SJSA1 (cell line): ENCODE measurements at places on chromosomes 7 and 10. TPM values are rescaled to one million over a fixed set of nuclear protein-coding genes. Genes with fewer than 3 reads are reported as not detected.

DNA sequence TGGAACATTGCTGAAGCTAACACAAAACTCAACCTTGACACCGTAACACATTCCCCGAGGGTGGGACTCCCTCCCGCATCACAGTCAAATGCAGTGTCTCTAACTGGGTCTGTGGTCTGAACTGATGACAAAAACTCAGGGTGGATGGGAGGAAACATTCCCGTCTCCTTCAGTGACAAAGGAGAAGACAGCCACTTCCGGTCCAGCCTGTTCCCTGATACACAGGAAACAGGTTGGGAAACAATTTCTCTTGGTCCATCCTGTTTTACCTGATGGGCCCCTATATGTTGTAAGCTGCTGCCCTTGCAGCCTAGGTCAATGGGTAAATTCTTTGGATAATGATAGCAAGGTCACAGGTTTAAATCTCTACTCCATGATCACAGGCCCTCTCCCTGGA lies 20.4 kb downstream of the SLC13A4 start:
- H3K4me1 ChIP-seq, result peaks cover 10% of the 10 kb centered on the region
- DNase-seq, result no peak
- no peak overlapping the region for H3K27ac ChIP-seq
- no peaks in the 10 kb centered on the region for H3K27me3 ChIP-seq
- no peak overlapping the region for H3K4me3 ChIP-seq

DNA sequence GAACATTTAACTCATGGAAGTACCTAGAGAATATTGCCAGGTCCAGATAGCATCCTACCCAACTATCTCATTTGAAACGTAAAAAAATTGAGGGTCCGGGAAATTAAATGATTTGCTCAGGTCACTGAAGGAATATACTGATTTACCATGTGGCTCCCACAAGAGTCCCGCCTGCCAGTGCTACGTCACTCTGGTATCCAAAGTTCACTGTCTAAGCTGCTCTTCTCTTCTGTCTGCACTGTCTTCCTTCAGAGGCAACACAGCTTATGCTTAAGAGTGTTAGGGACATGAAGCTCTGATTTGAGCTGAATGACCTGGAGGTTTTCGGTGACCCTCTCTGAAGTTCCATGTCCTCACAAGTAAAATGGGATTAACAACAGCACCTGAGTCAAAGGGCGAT lies 114.6 kb downstream of the PDE1C start:
- no peak overlapping the region for H3K4me3 ChIP-seq
- no peaks in the 10 kb centered on the region for H3K36me3 ChIP-seq
- peaks cover 13% of the 10 kb centered on the region for H3K4me1 ChIP-seq
- no peak for DNase-seq
- H3K27ac ChIP-seq, result no peak overlapping the region
- H3K27me3 ChIP-seq, result no peaks in the 10 kb centered on the region

GRCh38 chr10:43870968-43871439 lies 222.3 kb upstream of the ZNF32 start:
- peak; percentile 32 for DNase-seq
- no peaks in the 10 kb centered on the region for H3K36me3 ChIP-seq
- no peak overlapping the region for H3K27ac ChIP-seq
- H3K4me3 ChIP-seq, result no peak overlapping the region
- H3K27me3 ChIP-seq, result no peaks in the 10 kb centered on the region
- H3K4me1 ChIP-seq, result peaks cover 21% of the 10 kb centered on the region

DNA sequence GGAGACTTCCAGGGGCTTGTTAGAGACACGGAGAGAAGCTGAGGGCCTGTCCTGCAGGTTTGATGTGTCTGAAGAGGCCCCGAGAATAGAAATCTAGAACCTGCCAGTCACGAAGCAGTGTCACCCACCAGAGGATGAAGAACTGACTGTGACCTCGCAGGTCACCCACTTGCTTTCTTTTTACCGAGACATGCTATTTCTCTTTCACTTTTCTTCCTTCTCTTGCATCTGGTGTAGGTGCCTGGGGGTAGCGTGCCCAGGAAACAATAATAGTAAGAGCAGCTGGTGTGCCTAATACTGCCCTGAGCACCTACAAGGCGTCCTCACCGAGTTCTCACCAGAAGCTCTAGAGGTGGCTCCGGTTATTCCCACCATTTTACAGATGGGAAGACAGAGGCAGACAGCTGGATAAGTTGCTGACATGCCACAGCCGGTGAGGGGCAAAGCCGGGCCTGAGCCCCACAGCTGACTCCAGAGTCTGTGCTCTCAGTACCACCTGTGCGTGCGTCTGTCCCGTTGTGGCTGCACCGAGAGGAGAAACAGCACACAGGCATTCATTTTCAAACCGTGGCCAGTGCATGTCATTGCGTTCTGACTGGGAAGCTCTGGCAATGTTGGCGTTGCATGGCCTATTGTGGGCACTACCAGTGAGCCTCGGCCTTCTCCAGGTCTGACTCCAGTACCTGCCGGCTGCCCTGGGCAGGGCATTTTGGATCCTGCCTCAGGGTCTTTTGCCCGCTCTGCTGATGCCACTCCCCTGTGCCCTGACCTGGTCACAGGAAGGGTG lies 7.8 kb downstream of the CHST3 start:
- peaks cover 71% of the 10 kb centered on the region for H3K4me1 ChIP-seq
- no peak for DNase-seq
- H3K27ac ChIP-seq, result no peak overlapping the region
- H3K4me3 ChIP-seq, result no peak overlapping the region
- H3K27me3 ChIP-seq, result no peaks in the 10 kb centered on the region
- peaks cover 20% of the 10 kb centered on the region for H3K36me3 ChIP-seq

GRCh38 chr7:89002981-89003956 lies 207.7 kb upstream of the TEX47 start:
- H3K36me3 ChIP-seq, result no peaks in the 10 kb centered on the region
- no peaks in the 10 kb centered on the region for H3K27me3 ChIP-seq
- peak overlapping the region; percentile 19; the same call in 1 of the 2 replicates for H3K27ac ChIP-seq
- H3K4me3 ChIP-seq, result peak overlapping the region; percentile 20

- no peak for DNase-seq
- no peaks in the 10 kb centered on the region for H3K4me1 ChIP-seq
- no peaks in the 10 kb centered on the region for H3K27me3 ChIP-seq
- H3K27ac ChIP-seq, result no peak overlapping the region
Measured at GRCh38 chr10:127250031-127250430, 53.6 kb upstream of the INSYN2A start.

DNA sequence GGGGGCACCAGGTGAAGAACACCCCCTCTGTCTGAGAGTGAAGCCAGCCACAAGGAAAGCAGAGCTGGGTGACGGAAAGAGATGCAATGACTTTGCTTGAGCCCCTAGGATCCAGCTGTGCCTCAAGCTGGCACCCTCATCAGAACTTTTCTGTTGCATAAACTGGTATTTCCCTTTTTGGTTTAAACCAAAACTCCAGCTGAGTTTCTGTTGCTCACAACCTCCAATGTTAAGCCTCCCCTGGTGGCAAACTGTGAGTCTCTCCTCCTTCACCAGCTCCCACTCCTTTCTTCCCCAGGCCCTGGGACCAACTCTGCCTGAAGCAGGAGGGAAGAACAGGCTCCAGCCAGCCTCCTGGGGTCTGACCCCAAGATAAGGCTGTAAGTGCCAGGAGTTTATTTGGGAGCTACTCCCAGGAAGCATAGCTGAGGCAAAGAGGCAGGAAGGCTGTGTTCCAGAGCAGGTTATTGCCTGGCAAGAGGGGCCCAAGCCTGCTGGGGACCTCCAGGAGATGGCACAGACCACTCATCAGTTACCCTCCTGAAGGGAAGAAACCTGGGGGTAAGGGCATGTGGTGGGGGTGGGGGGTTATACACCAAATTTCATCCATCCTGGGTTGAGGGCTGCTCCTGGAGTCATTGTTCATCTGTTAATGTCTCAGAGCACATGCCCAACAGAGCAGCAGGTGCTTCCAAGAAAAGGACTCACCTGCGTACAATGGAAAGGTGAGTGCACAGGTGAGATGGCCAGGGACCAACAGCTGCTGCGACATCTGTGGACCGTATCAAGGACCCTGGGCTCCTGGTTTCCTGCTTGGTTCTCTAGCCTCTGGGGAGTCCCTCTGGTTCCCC lies 73.3 kb upstream of the NANOS1 start:
- DNase-seq, result no peak
- H3K4me3 ChIP-seq, result no peak overlapping the region
- no peaks in the 10 kb centered on the region for H3K4me1 ChIP-seq
- H3K27ac ChIP-seq, result no peak overlapping the region

DNA sequence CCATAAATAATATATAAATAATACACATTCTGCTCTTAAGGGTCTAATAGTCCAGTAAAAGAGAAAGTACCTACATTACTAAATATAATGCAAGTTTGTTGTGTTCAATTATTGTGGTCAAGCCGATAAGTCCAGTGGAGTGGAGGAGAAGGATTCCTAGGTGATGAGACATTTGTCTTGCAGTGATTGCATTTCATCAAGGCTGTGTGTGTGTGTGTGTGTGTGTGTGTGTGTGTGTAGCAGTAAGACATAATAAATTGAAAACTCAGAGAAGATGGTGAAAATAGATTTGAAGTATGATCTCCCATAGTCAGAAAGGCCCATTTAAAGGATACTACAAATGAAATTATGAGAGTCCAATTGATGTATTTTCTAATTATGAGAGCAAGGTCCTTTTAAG lies 192.5 kb upstream of the SEMA3C start:
- H3K27ac ChIP-seq, result peak overlapping the region; percentile 85
- no peak overlapping the region for H3K4me3 ChIP-seq
- H3K36me3 ChIP-seq, result no peaks in the 10 kb centered on the region
- peak; percentile 60 for DNase-seq
- no peaks in the 10 kb centered on the region for H3K27me3 ChIP-seq

DNA sequence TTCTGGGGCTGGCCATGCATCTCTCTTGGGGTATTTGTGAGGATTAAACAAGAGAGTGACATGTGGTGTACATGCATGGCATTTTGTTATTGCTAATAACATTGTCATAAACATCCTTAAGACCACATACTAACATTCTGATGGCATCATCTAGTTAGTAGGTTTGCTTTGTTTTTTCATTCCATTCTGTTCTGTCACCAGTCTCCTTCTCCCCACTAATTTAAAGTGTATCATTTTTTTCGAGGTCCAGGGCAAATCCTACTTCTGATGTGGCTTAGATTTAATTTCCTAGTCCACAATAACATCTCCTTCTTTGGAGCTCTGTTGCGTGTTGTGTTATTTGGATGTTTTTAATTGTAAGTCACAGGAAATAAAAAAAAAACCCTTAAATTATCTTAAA lies 248.1 kb downstream of the LRMDA start:
- H3K27ac ChIP-seq, result no peak overlapping the region
- H3K36me3 ChIP-seq, result no peaks in the 10 kb centered on the region
- H3K4me3 ChIP-seq, result no peak overlapping the region
- H3K27me3 ChIP-seq, result no peaks in the 10 kb centered on the region; the same call in 1 of the 2 replicates
- H3K4me1 ChIP-seq, result no peaks in the 10 kb centered on the region
- DNase-seq, result no peak

GRCh38 chr10:114908896-114909295 lies 29.1 kb upstream of the TRUB1 start:
- no peaks in the 10 kb centered on the region for H3K27me3 ChIP-seq
- no peak overlapping the region for H3K27ac ChIP-seq
- peaks cover 4% of the 10 kb centered on the region; the same call in 1 of the 2 replicates for H3K4me1 ChIP-seq
- no peak for DNase-seq
- no peaks in the 10 kb centered on the region for H3K36me3 ChIP-seq

- H3K27ac ChIP-seq, result no peak overlapping the region
- DNase-seq, result no peak
- H3K4me1 ChIP-seq, result no peaks in the 10 kb centered on the region
- no peaks in the 10 kb centered on the region for H3K27me3 ChIP-seq
Measured at GRCh38 chr7:1104516-1105179, 16.7 kb downstream of the GPER1 start.

DNA sequence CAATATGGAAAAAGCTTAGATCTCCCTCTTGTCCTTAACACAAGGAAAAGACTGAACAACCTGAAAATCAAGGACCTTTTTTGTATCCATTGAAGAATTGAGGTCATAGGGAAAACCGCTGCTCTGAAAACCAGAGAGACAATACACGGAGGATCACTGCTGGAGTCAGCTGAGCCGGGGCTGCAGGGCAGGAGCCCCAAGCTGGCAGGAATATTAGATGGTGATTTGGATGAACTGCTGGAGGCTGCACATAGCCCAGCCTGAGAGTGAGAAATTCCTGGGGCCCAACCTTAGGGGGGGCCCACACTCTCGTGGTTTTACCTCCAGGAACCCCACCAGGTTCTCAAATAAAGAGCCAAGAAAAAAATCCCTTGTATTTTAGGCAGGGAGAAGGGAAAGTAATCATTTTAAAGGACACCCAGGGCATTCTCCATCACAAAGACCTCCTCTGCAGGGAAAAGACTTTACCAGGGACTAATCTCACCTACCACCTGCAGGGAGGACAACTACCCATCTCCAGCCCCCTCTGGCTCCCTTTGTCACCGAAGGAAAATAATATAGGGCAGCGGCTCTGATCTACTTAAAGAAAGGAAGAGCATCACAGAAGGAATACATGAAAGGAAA lies 55.4 kb upstream of the RNF32 start:
- no peaks in the 10 kb centered on the region for H3K36me3 ChIP-seq
- H3K4me1 ChIP-seq, result no peaks in the 10 kb centered on the region
- H3K4me3 ChIP-seq, result no peak overlapping the region
- H3K27me3 ChIP-seq, result no peaks in the 10 kb centered on the region

GRCh38 chr10:68586606-68587305 lies 26.6 kb downstream of the TET1 start:
- H3K36me3 ChIP-seq, result peaks cover 3% of the 10 kb centered on the region
- H3K4me1 ChIP-seq, result no peaks in the 10 kb centered on the region
- no peaks in the 10 kb centered on the region for H3K27me3 ChIP-seq

DNA sequence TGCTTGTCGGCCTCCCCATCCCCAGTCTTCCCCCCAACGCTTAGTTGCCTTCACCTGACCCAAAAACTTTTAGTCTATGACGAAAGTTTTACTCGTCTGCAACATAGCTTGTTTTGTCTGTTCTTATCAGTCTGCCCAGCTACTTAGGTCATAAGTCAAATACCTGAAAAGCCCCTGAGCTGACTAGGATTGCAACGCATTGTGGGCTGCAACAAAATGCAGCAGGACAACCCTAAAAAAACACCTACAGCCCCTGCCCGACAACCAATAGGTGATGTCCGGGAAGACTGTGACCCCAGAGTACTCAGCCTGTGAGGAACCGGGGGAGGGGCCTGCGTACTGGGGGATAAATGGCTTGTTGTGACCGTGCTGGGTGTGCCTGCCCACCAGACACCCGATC lies 19.3 kb upstream of the GPER1 start:
- DNase-seq, result no peak
- H3K27ac ChIP-seq, result no peak overlapping the region
- H3K36me3 ChIP-seq, result no peaks in the 10 kb centered on the region
- peaks cover 7% of the 10 kb centered on the region for H3K4me1 ChIP-seq
- no peaks in the 10 kb centered on the region; the same call in 1 of the 2 replicates for H3K27me3 ChIP-seq
- H3K4me3 ChIP-seq, result no peak overlapping the region

GRCh38 chr10:71889388-71889987 lies 38.4 kb upstream of the PSAP start:
- no peak overlapping the region for H3K27ac ChIP-seq
- H3K4me3 ChIP-seq, result peak overlapping the region; percentile 43; the same call in 1 of the 2 replicates
- DNase-seq, result no peak
- H3K4me1 ChIP-seq, result peaks cover 7% of the 10 kb centered on the region; the same call in 1 of the 2 replicates
- H3K36me3 ChIP-seq, result no peaks in the 10 kb centered on the region
- no peaks in the 10 kb centered on the region for H3K27me3 ChIP-seq

Gene SVOPL
- total RNA-seq, result not detected in 2 replicates

Gene BTBD16
- total RNA-seq, result not detected in 2 replicates

Gene TFPI2
- total RNA-seq, result 13.8 and 17.4 TPM in 2 replicates

Gene CALHM3
- total RNA-seq, result not detected in 2 replicates

Gene LRRC4
- total RNA-seq, result 0.34 and 1.4 TPM in 2 replicates

Gene HYAL4
- total RNA-seq, result not detected in 2 replicates

Gene ATP6V0A4
- 0.21 TPM in 1 of 2 replicates, not detected in the other for total RNA-seq
